ENCODE measurements at places on chromosomes 11 and 22.

- no peak for DNase-seq
These were observed 116.0 kb downstream of the RBFOX2 start for GRCh38 chr22:35912658-35913057.

DNA sequence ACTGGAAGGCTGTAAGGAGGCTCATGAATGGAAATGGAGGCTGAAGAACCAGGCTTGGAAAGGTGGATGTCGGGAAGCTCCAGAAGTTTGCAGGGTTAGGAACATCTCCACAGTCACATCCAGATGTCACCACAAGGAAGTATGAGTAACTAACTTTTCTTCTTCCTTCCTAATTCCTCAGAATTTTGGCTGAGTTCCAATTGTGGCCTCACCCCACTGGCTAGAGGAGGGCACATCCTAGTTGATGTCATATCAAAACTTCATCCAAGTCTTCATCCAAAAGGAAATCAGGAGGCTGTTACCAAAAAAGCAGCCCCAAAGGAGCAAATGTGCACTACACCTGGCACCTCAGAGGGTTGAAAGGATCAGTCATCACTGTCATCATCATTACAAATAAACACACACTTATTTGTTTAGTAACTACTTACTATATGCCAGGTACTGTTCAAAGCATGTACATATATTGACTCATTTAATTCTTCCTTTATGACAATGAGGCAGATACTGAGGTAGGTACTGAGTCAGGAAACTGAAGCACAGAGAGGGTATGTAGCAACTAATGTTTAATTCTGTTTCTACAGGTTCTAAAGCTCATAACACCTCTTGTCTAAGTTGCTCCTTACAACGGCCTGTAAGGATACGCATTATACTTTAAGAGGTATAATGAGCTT, 7.3 kb upstream of the PTPN5 start:
- DNase-seq = no peak

DNA sequence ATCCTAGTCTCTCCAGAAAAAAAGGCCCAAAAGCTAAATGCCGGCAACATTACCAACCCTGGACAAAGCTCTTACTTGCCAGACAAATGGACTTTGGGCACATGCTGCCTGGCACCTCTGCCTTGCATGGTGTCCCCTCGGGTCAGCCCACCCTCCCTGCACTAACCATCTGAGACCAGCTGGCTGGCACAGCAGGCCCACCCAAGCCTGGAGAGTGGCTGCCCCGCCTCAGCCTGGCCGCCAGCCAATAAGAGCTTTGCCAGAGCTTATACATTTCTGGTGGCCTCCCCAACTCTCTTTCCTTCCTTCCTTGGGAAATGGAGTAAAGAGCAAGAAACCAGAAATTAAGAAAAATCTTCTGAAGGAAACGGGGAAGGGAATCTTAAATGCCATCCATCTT, 24.5 kb downstream of the MCHR1 start:
- no peak for DNase-seq

- DNase-seq = no peak
These were observed 1.9 kb upstream of the TSKU start for GRCh38 chr11:76781046-76781801.

All from stimulated activated naive B cell treated with anti-CD40 and anti-IgM and Interleukin-4, amounts not matched to agents 10 μg/mL and 1 μg/mL and 100 μg/mL, for 72 hours (primary cell).